ENCODE measurements at places on chromosomes 3 and 15.
A peak's percentile ranks its signal among the peaks of the same experiment; 100 is the strongest.

GRCh38 chr15:27582726-27583410 lies 516.2 kb downstream of the OCA2 start:
- no peak for DNase-seq

DNA sequence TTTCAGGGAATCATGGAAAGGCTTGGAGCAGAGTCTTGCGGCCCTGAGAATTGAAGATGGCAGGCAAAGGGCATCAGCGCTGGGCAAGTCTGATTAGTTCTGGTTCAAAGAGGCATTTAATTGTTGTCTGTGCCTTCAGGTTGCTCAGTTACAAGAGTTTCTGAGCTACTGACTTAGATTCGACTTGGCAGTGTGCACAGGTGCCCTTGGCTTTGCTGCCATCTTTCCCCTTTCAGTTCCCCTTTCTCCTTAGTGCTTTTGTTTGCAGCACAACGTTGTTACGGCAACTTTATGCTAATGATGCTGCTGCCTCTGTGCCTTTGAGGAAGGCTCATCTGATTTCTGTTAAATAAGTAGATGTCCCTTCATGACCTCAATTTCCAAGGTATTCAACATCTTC lies 12.5 kb downstream of the P2RY14 start:
- DNase-seq: no peak

DNA sequence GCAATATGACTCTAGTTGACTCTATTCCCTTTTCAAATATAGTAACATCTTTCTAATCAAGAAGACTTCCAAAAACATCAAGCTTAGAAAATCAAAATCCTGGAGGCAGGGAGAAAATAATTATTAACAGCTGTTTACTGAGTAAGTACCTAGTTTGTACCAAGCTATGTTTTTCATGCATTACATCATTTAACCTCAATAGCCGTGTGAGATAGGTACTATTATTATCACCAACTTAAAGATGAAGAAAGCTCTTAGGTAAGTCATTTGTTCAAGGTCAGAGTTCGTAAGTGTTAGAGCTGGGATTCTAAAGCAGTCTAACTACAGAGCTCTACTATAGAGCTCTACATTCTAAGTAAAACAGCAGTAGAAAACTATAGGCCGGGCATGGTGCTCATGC lies 41.6 kb downstream of the GSK3B start:
- no peak for DNase-seq

DNA sequence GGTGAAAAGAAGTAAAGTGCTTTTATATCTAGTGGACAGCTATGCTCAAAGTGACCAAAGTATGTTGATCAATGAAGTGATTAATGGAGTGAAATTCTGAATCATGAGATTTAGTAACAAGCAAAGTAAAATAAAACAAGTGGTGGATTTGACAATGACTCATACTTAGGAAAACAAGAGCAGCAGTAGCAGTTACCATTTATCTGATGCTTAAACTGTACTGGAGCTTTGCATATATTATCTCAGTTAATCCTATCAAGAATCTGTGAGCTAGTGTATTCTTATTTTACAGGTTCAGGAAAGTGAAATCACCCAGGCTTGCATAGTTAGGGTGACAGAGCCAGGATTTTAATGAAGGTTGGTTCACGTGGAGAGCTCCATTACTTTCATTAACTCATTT lies 50.6 kb upstream of the SPATA16 start:
- DNase-seq: no peak

DNA sequence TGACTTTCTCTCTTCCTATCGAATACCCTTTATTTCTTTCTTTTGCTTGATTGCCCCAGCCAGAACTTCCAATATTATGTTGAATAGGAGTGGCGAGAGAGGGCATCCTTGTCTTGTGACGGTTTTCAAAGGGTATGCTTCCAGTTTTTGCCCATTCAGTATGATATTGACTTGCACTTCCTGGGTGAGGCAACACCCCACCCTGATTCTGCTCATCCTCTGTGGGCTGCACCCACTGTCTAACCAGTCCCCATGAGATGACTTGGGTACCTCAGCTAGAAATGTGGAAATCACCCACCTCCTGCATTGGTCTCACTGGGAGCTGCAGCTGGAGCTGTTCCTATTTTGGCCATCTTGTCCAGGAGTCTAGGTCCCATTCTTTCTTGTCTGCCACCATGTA lies 44.8 kb upstream of the KCNH8 start:
- peak; percentile 32 for DNase-seq
